ENCODE measurements at places on chromosomes 2 and 18. TPM values are rescaled to one million over a fixed set of nuclear protein-coding genes. Genes with fewer than 3 reads are reported as not detected.

- DNase-seq = no peak
Observed at GRCh38 chr2:173982182-173982714, 17.1 kb upstream of the SP3 start.

GRCh38 chr2:131026919-131027318, 66.3 kb downstream of the FAM168B start:
- DNase-seq = no peak

DNA sequence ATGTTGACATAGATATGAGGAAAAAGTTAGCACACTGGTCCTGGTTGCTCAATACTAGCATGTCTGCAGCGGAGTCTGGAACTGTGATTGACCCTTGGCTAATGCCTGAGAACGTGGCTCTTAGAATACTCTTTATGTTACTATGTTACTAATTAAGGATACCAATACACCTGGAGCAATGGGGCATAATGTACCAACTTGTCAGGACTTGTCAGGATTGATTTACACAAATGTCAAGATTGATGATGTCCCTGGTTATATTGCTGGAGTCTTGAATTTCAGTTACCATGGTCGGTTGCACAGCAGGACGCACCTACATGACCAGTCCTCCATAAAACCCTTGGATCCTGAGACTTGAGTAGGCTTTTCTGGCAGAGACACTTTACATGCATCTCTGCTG, 810.9 kb downstream of the CPS1 start:
- DNase-seq = no peak

- no peak for DNase-seq
Observed at GRCh38 chr2:1830936-1831619, 86.8 kb upstream of the PXDN start.

The AQP12A gene
- not detected for total RNA-seq
